ENCODE measurements at places on chromosomes 4 and X.

- H3K36me3 ChIP-seq: no peaks in the 10 kb centered on the region
- DNase-seq: peak; percentile 66
- peaks cover 17% of the 10 kb centered on the region for H3K4me1 ChIP-seq
- H3K27me3 ChIP-seq: peaks cover 60% of the 10 kb centered on the region
- peak overlapping the region; percentile 63 for H3K27ac ChIP-seq
- peak overlapping the region; percentile 55 for H3K4me3 ChIP-seq
Observed at GRCh38 chr4:80184053-80184824, 13.1 kb upstream of the PRDM8 start.

DNA sequence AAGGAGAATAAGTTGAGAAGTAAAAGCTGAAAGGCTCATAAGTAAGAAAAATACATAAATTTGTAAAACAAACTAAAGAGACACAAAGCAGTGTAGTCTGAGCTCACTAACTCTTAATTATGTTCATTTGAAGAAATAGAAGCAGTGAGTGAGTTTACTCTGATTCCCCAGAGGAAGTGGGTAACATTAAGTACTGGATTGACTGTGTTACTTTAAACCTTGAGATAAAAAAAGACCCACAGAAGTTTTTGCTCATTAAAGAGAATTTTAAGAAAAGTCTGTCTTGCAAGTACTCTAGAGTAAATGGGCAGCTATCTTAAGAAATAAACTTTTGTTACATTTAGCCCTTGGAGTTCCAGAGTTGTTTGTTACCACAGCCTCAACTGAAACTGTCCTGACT is 2466.9 kb downstream of the PCDH7 start:
- no peak overlapping the region for H3K27ac ChIP-seq
- DNase-seq: no peak
- H3K4me3 ChIP-seq: no peak overlapping the region
- H3K4me1 ChIP-seq: no peaks in the 10 kb centered on the region
- H3K27me3 ChIP-seq: no peaks in the 10 kb centered on the region
- H3K36me3 ChIP-seq: no peaks in the 10 kb centered on the region

DNA sequence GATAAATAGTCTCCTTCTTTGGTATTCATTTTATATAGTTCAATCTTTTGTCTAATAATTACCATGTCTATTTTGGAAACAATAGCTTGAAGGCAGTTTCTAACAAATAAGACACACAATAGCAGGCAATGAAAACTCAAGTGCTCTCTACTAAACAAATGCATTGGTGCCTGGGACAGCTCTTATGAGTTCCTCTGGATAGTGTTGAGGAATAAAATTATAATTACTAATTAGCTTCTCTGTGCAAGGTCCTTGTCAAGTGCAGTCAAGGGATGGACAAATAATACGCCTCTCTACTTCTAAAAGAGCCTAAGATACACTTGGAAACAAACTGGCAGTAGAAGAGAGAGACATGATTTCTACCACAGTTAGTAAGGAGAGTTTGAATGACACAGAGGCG is 229.0 kb upstream of the GLRA2 start:
- H3K4me3 ChIP-seq: no peak overlapping the region
- H3K4me1 ChIP-seq: no peaks in the 10 kb centered on the region
- H3K27ac ChIP-seq: no peak overlapping the region
- no peaks in the 10 kb centered on the region for H3K27me3 ChIP-seq
- DNase-seq: no peak

- H3K4me3 ChIP-seq: no peak within 1 kb of the TSS
- no peak within 1 kb of the TSS for H3K27ac ChIP-seq
- no peaks in the 10 kb centered on the region for H3K27me3 ChIP-seq
- no peak for DNase-seq
- H3K36me3 ChIP-seq: no peaks in the 10 kb centered on the region
- no peaks in the 10 kb centered on the region for H3K4me1 ChIP-seq
Observed at GRCh38 chr4:3248811-3249661, at the start of gene MSANTD1. Gene MSANTD1 (plus strand): TSS chr4:3249159. CDS start chr4:3249223, 64 bp downstream.

- no peaks in the 10 kb centered on the region for H3K4me1 ChIP-seq
- no peaks in the 10 kb centered on the region for H3K36me3 ChIP-seq
- H3K4me3 ChIP-seq: no peak overlapping the region
- no peak for DNase-seq
- H3K27me3 ChIP-seq: no peaks in the 10 kb centered on the region
- H3K27ac ChIP-seq: no peak overlapping the region
Observed at GRCh38 chr4:165398570-165398969, 19.8 kb downstream of the CPE start.
